A549 treated with ZK216348 at 1 μM for 4 hours (cell line): ENCODE measurements at places on chromosomes 12 and 14. TPM values are rescaled to one million over a fixed set of nuclear protein-coding genes. Genes with fewer than 3 reads are reported as not detected.

ATP2B1 gene
- total RNA-seq, result 50.7 to 95.6 TPM (median 55.2 TPM) in 5 replicates

KRT6C gene
- not detected in 5 replicates for total RNA-seq

MAP1LC3B2 gene
- 0.91 to 1.7 TPM (median 1.1 TPM) in 5 replicates for total RNA-seq

INSM2 gene
- total RNA-seq, result 0.07 TPM in 1 of 5 replicates, not detected in the others

C12orf56 gene
- total RNA-seq, result 0.12 TPM in 1 of 5 replicates, not detected in the others

BCL2L14 gene
- total RNA-seq, result not detected in 5 replicates

GPR65 gene
- not detected in 5 replicates for total RNA-seq

GDF3 gene
- total RNA-seq, result not detected in 5 replicates

SDR9C7 gene
- not detected in 5 replicates for total RNA-seq

NPC2 gene
- 214 to 262 TPM (median 229 TPM) in 5 replicates for total RNA-seq

PPP2R5E gene
- 16.5 to 30.0 TPM (median 25.4 TPM) in 5 replicates for total RNA-seq

CIROP gene
- not detected in 5 replicates for total RNA-seq

TOMM20L gene
- not detected in 5 replicates for total RNA-seq
